ENCODE measurements at places on chromosomes 4 and X.

- no peak for DNase-seq
Measured at GRCh38 chrX:136386826-136387225, 86.1 kb downstream of the ADGRG4 start.

- DNase-seq = no peak
Measured at GRCh38 chrX:88424071-88424470, 323.0 kb upstream of the CPXCR1 start.

- no peak for DNase-seq
Measured at GRCh38 chrX:118675326-118675965, 52.0 kb upstream of the IL13RA1 start.

- no peak for DNase-seq
Measured at GRCh38 chr4:39036172-39036571, 4.0 kb upstream of the TMEM156 start.

GRCh38 chr4:145034727-145035211, 63.2 kb downstream of the ANAPC10 start:
- no peak for DNase-seq

- peak; percentile 21 for DNase-seq
Measured at GRCh38 chrX:39984191-39984956, 113.4 kb downstream of the BCOR start.

- DNase-seq = no peak
Measured at GRCh38 chr4:145843639-145844038, 95.0 kb downstream of the ZNF827 start.

DNA sequence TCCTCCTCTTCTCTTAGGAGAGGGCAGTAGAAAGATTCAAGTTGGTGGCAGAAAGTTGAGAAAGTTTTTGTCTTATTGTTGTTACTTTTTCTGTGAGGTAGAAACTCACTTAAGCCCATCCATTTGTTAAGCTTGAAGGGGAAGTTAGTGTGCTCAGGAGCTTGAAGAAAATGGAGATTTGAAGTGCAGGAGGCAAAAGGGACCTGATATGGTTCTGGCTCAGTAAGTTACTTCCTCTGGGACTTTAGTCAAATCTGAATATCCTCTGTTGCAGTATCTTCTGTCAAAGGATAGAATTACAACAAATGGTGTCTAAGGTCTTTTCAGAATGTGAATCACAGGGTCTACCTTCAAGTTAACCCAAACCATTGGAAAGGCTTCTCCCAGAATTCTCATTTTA, 46.2 kb downstream of the CXCL13 start:
- DNase-seq = no peak

DNA sequence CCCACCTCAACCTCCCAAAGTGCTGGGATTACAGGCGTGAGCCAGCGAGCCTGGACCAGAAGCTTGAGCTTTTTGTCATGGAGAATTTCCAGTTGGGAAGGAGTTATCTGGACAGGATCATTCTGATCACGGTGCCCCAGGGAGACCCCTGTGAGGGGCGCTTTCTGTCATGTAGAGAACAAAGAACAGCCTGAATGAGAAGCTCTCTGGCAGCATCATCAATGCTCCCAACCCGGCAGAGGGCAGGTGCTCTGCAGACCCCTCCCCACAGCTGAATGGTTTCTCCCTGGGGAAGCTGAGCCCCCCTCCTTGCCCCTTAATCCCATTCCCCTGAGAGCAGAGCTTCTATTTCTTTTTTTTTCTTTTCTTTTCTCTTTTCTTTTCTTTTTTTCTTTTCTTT, 7.3 kb upstream of the CSF2RA start:
- peak; percentile 6 for DNase-seq

DNA sequence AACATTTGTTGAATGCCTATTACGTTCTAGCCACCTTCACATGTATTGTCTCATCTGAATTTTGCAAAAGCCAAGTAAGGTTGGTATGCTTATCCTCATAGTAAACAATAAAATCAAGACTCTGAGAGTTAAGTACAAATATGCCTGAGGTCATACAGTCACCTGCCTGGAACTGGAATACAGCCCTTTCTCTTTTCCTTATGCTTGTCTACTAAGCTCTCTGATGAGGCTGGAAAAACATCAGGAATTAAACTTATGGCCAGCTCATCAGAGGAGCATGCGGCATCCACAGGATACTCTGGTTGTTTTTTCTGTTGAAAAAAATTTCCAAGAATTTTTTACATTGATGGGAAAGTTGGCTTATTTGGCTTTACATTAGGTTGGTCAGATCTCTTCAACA, 35.5 kb downstream of the NCAPG start:
- DNase-seq = no peak

GRCh38 chr4:163665521-163666331, 171.2 kb downstream of the TMA16 start:
- DNase-seq = no peak

DNA sequence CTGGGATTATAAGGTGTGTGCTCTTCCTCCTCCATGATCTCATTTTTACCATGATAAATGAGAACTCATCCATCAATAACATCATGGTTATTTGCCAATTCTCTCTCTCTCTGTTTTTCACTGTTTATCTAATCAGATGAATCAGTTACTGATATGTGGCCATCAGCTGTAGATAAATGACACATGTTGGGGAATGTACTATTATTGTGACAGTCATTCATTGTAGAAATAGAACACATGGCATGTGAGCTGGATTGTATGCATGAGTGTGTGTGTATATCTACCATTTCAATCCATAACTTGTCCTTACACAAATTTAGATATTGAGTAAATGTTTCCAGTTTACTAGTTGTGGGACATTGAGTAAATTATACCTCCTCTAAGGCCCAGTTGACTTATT, 53.0 kb downstream of the OSTC start:
- DNase-seq = no peak

- no peak for DNase-seq
Measured at GRCh38 chr4:118113220-118113619, 78.9 kb downstream of the NDST3 start.

DNA sequence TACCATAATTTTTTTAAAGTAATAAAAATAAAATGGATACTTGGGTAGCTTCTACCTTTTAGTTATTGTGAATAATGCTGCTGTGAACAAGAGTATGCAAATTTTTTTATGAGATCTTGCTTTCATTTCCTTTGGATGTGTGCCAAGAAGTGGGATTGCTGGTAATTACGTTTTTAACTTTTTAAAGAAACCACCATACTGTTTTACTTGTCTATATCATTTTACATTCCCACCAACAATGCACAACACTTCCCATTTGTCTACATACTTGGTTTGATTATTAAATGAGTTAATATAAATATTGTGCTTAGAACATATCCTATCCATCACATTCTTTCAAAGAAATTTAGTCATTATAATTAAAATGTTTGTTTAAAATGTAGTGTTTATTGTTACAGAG, 3.9 kb upstream of the SULT1B1 start:
- no peak for DNase-seq

DNA sequence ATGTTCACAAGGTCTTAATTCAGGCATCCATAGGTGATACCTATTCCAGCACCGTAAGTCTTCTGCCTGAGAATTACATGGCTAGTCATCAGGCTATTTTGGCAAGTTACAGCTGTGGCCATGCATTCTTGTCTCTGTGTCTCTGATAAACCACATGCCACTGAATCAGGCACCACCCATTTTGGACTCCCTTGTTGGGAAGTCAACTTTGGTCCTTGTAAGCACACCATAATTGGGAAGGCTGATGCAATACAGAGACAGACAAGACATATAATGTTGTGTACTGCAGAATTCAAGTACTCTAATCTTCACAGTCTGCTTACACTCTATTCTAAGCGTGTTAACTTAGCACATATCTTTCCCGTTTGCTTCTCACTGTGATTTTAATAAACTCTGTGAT, 483.7 kb upstream of the FTHL17 start:
- DNase-seq = no peak

DNA sequence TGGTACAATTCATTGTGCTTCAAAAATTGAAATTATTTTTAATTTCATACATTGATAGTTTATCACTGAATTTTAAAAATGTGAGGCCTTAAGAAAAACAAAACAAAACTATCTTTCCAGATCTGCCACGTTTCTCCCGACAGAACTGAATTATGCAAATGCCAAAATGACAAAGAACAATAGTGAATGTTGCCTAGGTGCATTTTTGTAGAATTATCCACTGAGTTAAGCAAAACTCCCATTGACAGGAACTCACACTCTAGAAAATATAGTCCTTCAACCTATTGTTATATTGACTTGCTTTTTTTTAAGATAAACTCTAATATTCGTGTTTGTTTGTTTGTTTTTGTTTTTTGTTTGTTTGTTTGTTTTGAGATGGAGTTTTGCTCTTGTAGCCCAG, 6.5 kb downstream of the PCGF3 start:
- no peak for DNase-seq

- no peak for DNase-seq
Measured at GRCh38 chr4:173282626-173283025, 51.5 kb downstream of the HMGB2 start.

- no peak for DNase-seq
Measured at GRCh38 chr4:109029987-109030386, 267.1 kb upstream of the ETNPPL start.

- DNase-seq = no peak
Measured at GRCh38 chr4:10421344-10422055, 35.7 kb downstream of the ZNF518B start.

All from mucosa of descending colon (tissue), 3 donors.